ENCODE measurements at places on chromosomes 13 and 19.

GRCh38 chr19:40374084-40374483 lies 15.9 kb downstream of the HIPK4 start:
- no peak for DNase-seq

DNA sequence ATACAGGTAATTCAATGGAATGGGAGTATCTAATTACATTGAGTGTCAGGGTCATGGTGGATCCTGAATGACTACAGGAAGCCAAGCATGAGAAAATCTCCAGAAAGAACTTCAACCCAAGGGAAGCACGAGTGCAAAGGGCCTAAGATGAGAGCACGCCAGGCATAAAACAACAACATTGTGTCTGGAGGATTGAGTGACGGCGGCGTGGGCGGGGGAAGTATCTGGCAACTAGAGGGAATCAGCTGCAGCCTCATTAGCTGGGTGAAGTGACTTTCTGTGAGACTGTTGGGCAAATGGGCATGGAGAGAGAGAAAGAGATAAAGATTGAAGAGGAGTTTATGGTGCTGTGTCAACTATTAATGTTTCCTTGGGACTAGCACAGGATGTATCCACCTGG lies 194.3 kb downstream of the GPC6 start:
- DNase-seq = no peak

GRCh38 chr13:110306960-110307766 lies at the start of the genes COL4A1 and COL4A2:
TSS of gene COL4A1 (minus strand) at chr13:110307157. CDS start at chr13:110307027, 130 bp downstream.
TSS of gene COL4A2 (plus strand) at chr13:110307284. CDS start at chr13:110307904, 620 bp downstream.
- DNase-seq = peak; percentile 61

DNA sequence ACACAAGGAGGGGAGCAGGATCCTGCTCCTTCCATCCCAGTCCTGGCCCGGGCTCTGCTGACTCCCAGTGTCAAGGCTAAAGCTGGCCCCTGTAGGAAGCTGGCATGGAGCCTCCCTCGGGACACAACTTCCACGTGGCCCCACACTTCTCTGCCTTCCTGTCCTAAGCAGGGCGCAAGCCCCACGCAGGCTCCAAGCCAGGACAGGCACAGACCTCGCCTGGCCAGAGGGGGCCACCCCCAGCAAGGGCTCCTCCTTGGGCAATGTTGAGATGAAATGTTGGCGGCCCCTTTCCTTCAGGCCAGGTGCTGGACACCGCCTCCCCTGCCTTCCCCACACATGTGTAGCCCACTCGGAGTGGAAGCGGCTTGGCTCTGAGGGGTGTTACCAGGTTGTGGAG lies 66.6 kb downstream of the COL4A1 start:
- DNase-seq = no peak

GRCh38 chr19:19528721-19529490 lies at the start of gene YJEFN3:
TSS of gene YJEFN3 (plus strand) at chr19:19528911. CDS start at chr19:19528933, 22 bp downstream.
- DNase-seq = peak; percentile 38

- DNase-seq = peak; percentile 6
Measured at GRCh38 chr19:34041925-34042521, 130.3 kb upstream of the LSM14A start.

GRCh38 chr19:13748169-13748828 lies 16.0 kb upstream of the MRI1 start:
- no peak for DNase-seq

- peak; percentile 8 for DNase-seq
Measured at GRCh38 chr13:72726726-72727416, 558 bp downstream of the MZT1 start.

DNA sequence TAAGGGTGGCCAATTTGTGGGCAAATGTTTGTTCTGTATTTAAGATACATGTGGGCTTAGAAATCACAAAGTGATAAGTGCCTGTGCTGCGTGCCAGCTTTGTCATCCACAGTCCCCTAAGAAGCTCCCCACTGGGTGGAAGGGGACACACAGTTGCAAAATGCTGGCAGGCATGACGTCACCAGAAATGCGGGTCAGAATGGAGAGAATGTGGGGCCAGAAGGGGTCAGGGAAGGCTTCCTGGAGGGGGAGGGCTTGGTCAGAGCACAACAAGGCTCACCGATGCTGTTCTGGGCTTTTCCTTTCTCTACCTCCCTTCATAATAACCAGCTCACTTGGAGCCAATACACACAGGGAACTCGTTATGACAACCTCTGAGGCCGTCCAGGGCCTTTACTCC lies 207.3 kb downstream of the URI1 start:
- no peak for DNase-seq

DNA sequence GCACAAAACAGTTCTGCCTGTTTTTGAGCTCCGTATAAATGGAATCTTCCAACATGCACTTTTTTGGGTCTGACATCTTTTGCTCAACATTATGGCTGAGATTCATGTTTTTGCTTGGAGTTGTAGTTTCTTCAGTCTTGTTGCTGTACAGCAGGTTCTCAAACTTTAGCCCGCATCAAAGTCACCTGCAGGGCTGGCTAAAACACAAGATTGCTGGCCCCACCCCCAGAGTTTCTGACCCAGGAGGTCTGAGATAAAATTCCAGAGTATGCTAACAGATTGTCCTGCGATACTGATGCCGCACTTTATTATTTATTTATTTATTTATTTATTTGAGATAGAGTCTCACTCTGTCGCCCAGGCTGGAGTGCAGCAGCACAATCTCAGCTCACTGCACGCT lies 79.8 kb upstream of the WASF3 start:
- DNase-seq = no peak

- DNase-seq = no peak
Measured at GRCh38 chr19:29884466-29884865, 57.6 kb upstream of the URI1 start.

DNA sequence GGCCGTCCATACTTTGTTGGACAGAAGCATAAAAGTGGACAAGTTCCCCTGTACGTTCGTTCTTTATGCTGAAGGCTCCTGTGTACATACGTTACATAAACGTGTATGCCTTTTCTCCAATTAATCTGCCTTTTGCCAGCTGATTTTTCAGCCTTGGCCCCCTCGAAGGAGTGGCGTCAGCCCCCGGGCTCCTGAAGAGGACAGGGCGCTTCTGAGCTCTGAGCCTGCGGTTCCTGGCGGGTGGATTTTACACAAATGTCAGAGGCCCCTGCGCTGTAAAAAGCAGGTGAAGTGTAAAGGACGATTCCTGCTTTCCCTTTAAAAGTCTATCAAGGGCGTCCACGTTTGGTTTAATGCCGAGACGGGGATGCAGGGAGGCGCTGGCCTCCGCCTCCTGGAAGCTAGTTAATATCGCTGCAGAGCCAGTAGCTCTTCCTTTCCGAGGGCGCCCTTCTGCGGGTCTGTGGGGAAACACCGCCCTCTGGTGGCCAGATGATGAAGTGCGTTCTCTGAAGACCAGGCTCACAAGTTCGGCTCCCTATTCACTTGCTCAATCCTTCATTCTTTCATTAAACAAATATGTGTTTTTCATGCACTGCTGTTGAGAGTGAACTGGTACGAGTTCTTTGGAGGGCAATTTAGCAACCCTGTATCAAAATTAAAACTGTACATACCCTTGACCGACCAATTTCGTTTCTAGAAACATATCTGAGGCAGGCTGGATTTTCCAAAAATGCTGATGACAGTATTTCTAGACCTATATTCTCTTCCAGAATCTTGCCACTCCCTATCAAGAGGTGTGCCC lies 62.0 kb downstream of the GPR12 start:
- DNase-seq = peak; percentile 78

DNA sequence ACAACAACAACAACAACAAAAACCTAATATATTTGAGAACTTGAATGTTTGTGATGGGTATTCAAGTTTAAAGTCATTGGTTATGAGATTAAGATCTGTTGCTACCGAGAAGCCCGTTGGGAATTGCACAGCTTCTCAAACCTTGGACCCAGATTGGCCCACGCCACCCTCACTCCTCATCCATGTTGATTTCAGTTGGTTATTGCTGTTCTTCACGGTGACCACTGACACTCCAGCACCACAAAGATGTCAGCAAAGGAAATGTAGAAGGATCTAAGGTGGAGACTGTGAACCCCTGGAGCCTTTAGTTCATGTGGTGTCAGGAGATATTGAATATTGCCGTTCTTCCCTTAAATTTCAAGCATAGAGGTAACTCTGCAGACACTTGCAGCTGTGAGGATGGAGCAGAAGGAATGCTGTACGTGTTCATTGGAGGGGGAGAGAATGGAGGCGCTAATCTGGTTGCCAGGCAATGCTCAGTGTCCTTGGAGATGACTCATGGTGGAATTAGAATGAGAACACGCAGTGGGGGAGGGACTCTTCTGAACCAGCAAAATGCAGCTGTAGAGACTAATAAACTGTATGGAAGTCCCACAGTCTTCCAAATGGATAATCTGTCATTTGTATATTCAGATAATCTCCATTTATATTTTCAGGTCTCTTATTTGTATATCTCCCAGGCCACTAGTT lies 20.8 kb upstream of the ZNF835 start:
- no peak for DNase-seq

- peak; percentile 11 for DNase-seq
Measured at GRCh38 chr19:35436477-35437405, 11.3 kb upstream of the FFAR2 start.
